Activated naive CD4-positive, alpha-beta T cell treated with anti-CD3 and anti-CD28 coated beads for 36 hours (primary cell): ENCODE measurements at places on chromosomes 6 and 20. TPM values are rescaled to one million over a fixed set of nuclear protein-coding genes. Genes with fewer than 3 reads are reported as not detected.

The PSMB8 gene
- 286 TPM for total RNA-seq

The ACSS1 gene
- total RNA-seq: 10.1 TPM

The BPI gene
- total RNA-seq: not detected

The MCHR2 gene
- not detected for total RNA-seq

The EPB41L1 gene
- total RNA-seq: 0.57 TPM

The COL21A1 gene
- total RNA-seq: not detected

The RSPO3 gene
- total RNA-seq: not detected

The LPA gene
- not detected for total RNA-seq

The ID4 gene
- total RNA-seq: not detected

The TINAG gene
- not detected for total RNA-seq

The SPATA25 gene
- 0.38 TPM for total RNA-seq

The MAS1 gene
- total RNA-seq: not detected

DNA sequence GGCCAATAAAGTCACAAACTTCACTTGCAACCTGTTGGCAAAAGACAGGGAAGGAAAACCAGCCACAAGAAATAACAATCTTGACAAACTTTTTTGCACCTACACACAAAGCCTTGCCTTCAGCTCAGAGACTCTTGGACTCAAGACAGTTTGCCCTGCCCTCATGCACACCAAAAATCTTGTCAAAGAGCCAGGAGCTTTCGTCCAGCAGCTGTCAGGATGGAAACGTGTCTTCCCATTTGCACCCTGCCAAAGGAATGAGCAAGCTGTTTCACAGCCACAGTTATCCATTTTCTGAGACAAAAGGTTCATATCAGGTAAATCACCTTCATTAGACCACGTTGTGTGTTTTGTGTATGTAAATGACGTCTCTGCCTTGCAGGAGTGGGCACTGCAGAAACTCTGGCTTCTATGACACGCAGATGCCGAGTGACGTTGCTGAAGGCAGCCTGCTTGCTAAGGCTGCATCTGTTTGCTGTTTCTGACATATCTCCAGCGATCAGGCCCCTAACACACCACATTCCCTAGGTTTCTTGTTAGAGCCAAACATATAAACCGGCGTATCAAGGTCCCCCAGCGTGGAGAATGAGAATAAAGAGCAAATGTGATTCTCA, 193.4 kb downstream of the SYNDIG1 start:
- H3K27ac ChIP-seq: no peak overlapping the region
- H3K36me3 ChIP-seq: no peaks in the 10 kb centered on the region
- no peak overlapping the region for H3K4me3 ChIP-seq
- H3K4me1 ChIP-seq: no peaks in the 10 kb centered on the region
- no peaks in the 10 kb centered on the region for H3K27me3 ChIP-seq
- DNase-seq: no peak

GRCh38 chr6:112951829-112952228, 604.7 kb downstream of the RFPL4B start:
- DNase-seq: no peak
- no peak overlapping the region for H3K27ac ChIP-seq
- H3K4me1 ChIP-seq: no peaks in the 10 kb centered on the region
- H3K36me3 ChIP-seq: no peaks in the 10 kb centered on the region
- no peaks in the 10 kb centered on the region for H3K27me3 ChIP-seq
- no peak overlapping the region for H3K4me3 ChIP-seq

- H3K27me3 ChIP-seq: peaks cover 7% of the 10 kb centered on the region
- no peak overlapping the region for H3K27ac ChIP-seq
- no peak overlapping the region for H3K4me3 ChIP-seq
- no peak for DNase-seq
- no peaks in the 10 kb centered on the region for H3K36me3 ChIP-seq
Measured at GRCh38 chr20:19406381-19406780, 193.9 kb downstream of the SLC24A3 start.

DNA sequence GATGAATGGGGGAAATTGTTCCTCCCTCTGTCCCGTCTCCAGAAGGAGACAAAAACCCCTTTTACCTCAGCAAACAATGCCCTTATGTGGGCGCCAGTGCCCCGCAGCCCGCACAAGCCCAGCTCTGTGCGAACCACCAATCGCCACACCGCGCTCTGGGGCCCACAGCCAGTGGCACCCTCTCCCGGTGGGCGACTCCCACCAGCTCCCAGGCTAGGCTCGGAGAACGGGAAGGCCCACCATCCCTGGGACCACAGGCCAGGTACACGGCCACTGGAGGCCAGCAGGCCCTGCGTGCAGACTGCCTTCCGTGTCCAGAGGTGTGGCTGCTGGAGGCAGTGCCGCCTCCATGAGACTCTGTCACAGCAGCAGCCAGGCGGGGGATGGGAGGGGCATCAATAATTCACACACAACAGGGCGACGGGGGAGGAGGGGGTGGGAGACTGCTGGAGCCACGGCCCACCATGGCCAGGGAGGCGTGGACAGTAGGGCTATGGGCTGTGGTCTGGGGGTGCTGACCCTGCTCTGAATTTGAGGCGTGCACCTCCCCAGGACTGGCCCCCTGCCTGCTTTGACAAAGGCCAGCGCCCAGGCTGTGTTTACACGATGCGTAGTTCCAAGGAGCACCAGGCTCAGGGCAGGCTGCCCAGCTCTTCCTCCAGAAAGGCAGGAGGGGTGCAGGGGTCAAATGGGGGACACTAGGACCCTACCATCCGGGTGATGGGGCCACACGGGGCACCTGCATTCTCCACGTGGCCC, 105.7 kb downstream of the ASXL1 start:
- no peaks in the 10 kb centered on the region for H3K36me3 ChIP-seq
- DNase-seq: no peak
- no peaks in the 10 kb centered on the region for H3K27me3 ChIP-seq
- H3K4me1 ChIP-seq: no peaks in the 10 kb centered on the region
- no peak overlapping the region for H3K4me3 ChIP-seq

- H3K27me3 ChIP-seq: no peaks in the 10 kb centered on the region
- H3K4me3 ChIP-seq: no peak overlapping the region
- H3K36me3 ChIP-seq: no peaks in the 10 kb centered on the region
- no peak overlapping the region for H3K27ac ChIP-seq
- no peak for DNase-seq
Measured at GRCh38 chr6:100084316-100084990, 90.4 kb upstream of the MCHR2 start.

GRCh38 chr6:163814494-163815364, 400.2 kb downstream of the QKI start:
- no peak for DNase-seq
- H3K27me3 ChIP-seq: peaks cover 13% of the 10 kb centered on the region
- H3K4me3 ChIP-seq: no peak overlapping the region
- H3K36me3 ChIP-seq: no peaks in the 10 kb centered on the region

GRCh38 chr6:124885171-124885570, 77.1 kb upstream of the RNF217 start:
- no peak for DNase-seq
- peaks cover 40% of the 10 kb centered on the region for H3K4me1 ChIP-seq
- H3K4me3 ChIP-seq: no peak overlapping the region
- no peak overlapping the region for H3K27ac ChIP-seq
- H3K36me3 ChIP-seq: no peaks in the 10 kb centered on the region

DNA sequence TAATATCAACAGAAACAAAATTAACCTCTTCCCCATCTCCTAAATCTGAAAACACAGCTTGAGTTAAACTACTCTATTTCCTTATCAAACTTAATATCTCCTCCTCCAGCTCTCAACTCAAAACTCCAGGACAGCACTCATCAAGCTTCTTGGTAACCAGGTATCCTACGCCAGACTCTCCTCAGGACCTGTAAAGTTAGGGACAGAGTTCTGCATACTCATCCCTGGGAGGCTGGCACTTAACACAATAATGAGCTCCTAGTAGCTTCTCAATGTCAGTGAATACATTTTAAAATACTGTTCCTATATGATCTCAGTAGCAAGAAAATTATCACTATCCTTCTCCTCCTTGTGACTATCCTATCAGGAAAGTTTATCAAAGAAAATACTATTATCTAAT, 240.3 kb downstream of the PTPRK start:
- no peak overlapping the region for H3K4me3 ChIP-seq
- H3K4me1 ChIP-seq: peaks cover 5% of the 10 kb centered on the region
- H3K36me3 ChIP-seq: no peaks in the 10 kb centered on the region
- DNase-seq: no peak
- H3K27me3 ChIP-seq: no peaks in the 10 kb centered on the region

- no peak overlapping the region for H3K27ac ChIP-seq
- no peaks in the 10 kb centered on the region for H3K36me3 ChIP-seq
- H3K27me3 ChIP-seq: no peaks in the 10 kb centered on the region
- DNase-seq: no peak
- H3K4me1 ChIP-seq: peaks cover 13% of the 10 kb centered on the region
- H3K4me3 ChIP-seq: no peak overlapping the region
Measured at GRCh38 chr6:47196113-47196512, 113.6 kb downstream of the TNFRSF21 start.

- H3K36me3 ChIP-seq: no peaks in the 10 kb centered on the region
- H3K27me3 ChIP-seq: peaks cover 14% of the 10 kb centered on the region
- DNase-seq: peak; percentile 88
- H3K4me3 ChIP-seq: peak overlapping the region; percentile 42
- peaks cover 25% of the 10 kb centered on the region for H3K4me1 ChIP-seq
Measured at GRCh38 chr20:25237610-25238318, 10.1 kb upstream of the PYGB start.

DNA sequence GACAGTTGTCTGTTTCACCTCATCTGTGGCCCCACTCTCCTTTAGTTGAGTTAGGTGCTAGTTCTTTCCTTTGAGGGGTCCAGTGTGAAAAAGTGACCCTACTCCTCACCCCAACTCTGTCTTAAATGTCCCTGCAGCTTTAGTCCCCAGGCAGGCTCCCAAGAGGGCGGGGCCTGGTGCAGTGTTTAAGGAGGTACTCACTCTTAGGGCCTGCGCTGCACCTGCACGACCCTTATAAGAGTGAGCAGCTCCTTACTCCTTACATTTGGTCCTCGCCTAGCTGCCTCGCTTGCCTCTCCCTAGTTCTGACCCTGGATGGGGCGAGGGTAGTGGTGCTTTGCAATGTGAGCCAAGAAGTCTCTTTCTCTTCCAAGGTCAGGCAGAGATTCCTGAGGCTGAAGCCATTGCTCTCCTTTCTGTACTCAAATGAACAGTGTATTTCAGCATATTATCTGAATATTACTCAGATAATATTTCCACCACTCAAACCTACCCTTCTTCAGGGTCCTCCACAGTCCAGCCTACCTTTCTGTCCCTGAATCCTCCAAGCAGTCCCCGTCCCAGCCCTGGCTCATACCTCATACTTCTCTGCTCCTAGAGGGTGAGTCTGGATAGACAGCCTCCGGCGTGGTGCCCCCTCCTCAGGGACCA, 11.9 kb upstream of the VEGFA start:
- DNase-seq: no peak
- H3K4me3 ChIP-seq: no peak overlapping the region
- H3K27ac ChIP-seq: no peak overlapping the region
- no peaks in the 10 kb centered on the region for H3K36me3 ChIP-seq
- H3K27me3 ChIP-seq: no peaks in the 10 kb centered on the region

- H3K36me3 ChIP-seq: no peaks in the 10 kb centered on the region
- no peaks in the 10 kb centered on the region for H3K4me1 ChIP-seq
- no peak overlapping the region for H3K27ac ChIP-seq
- no peak for DNase-seq
- no peaks in the 10 kb centered on the region for H3K27me3 ChIP-seq
- H3K4me3 ChIP-seq: no peak overlapping the region
Measured at GRCh38 chr6:56154076-56154475, 93.3 kb downstream of the COL21A1 start.

- no peaks in the 10 kb centered on the region for H3K4me1 ChIP-seq
- no peak overlapping the region for H3K27ac ChIP-seq
- no peak overlapping the region for H3K4me3 ChIP-seq
Measured at GRCh38 chr6:84526631-84527030, 237.8 kb downstream of the TBX18 start.

DNA sequence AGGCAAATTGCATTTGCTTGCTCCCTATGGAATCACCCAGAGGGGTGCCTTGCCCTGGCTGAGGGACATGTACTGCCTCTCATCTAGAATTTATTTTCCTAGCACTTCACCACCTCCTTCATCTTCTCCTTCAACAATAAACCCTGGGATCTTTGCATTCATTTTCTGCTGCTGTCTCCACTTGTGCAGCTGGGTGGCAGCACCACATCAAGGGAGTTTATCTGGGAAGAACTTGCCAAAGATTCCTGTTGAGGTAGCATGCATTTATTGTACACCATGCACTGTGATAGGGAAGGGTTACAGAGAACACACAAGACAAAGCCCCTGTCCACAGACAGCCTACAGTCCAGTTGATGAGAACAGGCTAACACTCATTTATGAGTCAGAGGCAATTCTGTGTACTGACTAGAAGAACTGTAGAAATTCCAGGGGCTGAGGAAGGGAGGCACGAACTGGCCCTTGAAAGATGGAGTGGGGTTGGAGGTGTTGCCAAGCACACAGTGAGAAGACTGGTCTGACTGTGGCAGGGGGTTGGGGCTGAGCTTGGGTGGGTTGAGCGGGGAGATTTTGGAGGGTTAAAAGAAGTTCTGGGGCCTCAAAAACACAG, 17.5 kb downstream of the C20orf173 start:
- H3K4me3 ChIP-seq: no peak overlapping the region
- H3K36me3 ChIP-seq: peaks cover 15% of the 10 kb centered on the region
- DNase-seq: peak; percentile 22
- H3K4me1 ChIP-seq: peaks cover 2% of the 10 kb centered on the region
- H3K27ac ChIP-seq: peak overlapping the region; percentile 50
- H3K27me3 ChIP-seq: no peaks in the 10 kb centered on the region

GRCh38 chr6:20773822-20774221, 239.6 kb downstream of the CDKAL1 start:
- DNase-seq: no peak
- no peak overlapping the region for H3K4me3 ChIP-seq
- peaks cover 12% of the 10 kb centered on the region for H3K36me3 ChIP-seq
- no peaks in the 10 kb centered on the region for H3K4me1 ChIP-seq

DNA sequence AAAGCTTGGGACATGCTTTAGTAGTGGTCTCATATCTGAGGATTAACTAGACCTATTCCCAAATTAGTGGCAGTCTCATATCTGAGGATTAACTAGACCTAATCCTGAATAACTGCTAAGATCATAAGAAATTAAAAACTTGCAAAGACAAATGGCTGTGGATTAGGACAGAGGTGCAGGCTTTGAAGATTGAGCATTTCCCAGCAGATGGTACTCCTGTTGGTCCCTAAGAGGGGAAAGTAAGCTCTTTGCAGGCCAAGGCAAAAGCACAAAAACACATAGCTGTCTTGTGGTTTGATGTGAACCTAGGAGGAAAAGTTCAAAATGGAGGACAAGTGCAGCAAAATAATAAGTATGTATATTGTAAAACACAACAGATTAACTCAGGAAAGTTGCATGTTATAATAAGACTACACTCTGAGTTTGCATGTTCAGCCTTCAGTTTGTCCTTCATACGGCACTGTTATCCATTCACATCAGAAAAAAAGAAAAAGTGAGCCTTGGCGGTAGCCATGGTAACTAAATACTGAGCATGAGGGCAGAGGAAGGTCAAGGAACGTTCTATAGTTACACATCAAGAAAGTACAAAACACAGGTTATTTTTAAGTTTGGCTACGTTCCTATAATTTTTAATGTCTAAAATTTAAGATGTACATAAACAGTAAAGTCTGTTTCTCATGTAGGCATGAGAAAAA, 62.8 kb downstream of the FILIP1 start:
- peaks cover 5% of the 10 kb centered on the region for H3K27me3 ChIP-seq
- no peaks in the 10 kb centered on the region for H3K36me3 ChIP-seq
- no peak overlapping the region for H3K4me3 ChIP-seq
- DNase-seq: no peak
- no peak overlapping the region for H3K27ac ChIP-seq

- no peaks in the 10 kb centered on the region for H3K4me1 ChIP-seq
- no peaks in the 10 kb centered on the region for H3K27me3 ChIP-seq
- no peak for DNase-seq
- H3K27ac ChIP-seq: no peak overlapping the region
- no peak overlapping the region for H3K4me3 ChIP-seq
Measured at GRCh38 chr6:81228912-81229555, 523.4 kb downstream of the TENT5A start.

GRCh38 chr6:3553254-3553653, 96.4 kb upstream of the SLC22A23 start:
- peaks cover 9% of the 10 kb centered on the region for H3K27me3 ChIP-seq
- no peak for DNase-seq
- H3K4me3 ChIP-seq: no peak overlapping the region
- H3K4me1 ChIP-seq: no peaks in the 10 kb centered on the region
- no peaks in the 10 kb centered on the region for H3K36me3 ChIP-seq
